ENCODE measurements at places on chromosomes 5 and 9.

GRCh38 chr5:165000479-165001190, 1495.2 kb downstream of the MAT2B start:
- DNase-seq = no peak

GRCh38 chr9:22342491-22343217, 104.0 kb upstream of the DMRTA1 start:
- peak; percentile 27 for DNase-seq

DNA sequence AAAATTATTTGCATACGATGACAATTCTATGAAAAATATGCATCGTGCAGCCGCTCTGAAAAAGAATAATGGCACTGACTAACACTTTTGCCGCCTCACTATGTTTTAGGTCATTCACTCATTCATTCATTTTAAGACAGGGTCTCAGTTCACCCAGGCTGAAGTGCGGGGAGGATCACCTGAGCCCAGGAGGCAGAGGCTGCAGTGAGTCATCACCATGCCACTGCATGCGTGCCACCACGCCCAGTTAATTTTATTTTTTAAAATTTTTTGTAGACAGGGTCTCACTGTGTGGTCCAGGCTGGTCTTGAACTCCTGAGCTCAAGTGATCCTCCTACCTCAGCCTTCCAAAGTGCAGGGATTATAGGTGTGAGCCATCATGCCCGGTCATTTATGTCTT, 37.0 kb downstream of the RAPGEF1 start:
- DNase-seq = no peak

GRCh38 chr5:103441523-103441922, 121.1 kb downstream of the NUDT12 start:
- DNase-seq = no peak

DNA sequence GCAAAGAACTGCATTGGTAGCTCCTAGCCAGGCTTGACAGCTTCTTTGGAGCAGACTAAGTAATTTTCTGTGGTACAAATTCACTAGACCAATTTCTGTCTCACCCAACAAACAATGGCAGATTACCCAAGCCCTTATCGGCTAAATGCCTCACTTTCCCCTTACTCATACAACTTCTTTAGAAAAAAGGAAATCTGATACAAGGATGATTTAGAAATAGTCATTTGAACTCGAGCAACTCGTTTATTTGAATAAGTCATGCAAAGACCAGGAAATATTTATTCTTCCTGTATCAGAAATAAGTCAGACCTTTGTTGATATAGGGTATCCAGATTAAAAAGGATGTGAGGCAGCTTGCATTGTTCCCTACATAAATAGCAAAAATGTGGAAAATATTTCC, 170.4 kb upstream of the CDH6 start:
- no peak for DNase-seq

GRCh38 chr5:42641336-42642005, 115.1 kb upstream of the CCDC152 start:
- DNase-seq = no peak

GRCh38 chr9:128733256-128733655, 9.3 kb upstream of the ZDHHC12 start:
- peak; percentile 91 for DNase-seq

DNA sequence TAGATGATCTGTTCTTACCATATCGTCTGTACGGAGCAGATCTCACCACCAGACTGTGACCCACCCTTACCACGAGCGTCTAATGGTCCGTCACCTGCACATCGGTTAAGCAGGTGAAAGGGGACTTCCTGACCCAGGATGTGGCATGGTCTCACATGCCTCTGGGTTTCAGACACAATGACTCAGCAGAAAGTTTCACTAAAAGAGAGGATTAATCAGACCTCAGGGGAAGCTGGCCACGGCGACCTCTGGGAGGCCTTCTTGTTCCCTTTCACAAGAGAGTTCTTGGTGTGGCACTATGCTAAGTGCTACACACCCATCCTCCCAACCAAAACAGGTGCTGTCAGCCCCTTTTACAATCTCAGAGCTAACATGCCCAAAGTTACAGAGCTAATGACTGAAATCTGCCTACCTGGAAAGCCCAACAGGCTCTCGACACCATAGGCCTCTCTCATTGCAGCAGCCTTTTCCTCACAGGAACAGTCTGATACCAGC, 41.6 kb downstream of the ADAMTS12 start:
- peak; percentile 3 for DNase-seq

DNA sequence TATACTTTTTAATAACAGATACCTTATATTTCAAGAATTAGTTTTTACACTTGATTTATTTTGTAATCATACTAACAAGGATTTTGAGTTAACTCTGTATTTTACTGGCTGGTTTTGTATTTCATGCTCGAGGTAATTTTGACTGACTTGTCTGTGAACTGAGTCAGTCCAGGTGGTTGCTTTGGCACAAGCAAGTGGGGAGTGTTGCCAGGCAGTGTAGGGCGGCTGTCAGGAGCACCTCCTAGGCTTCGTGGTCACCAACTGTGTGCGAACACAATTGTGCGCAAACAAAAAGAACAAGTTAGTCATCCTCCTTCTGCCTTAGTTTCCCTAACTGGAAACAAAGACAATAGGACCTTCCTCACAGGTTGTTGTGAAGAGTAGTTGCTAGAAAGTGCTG, 286.3 kb downstream of the ADGRV1 start:
- no peak for DNase-seq

DNA sequence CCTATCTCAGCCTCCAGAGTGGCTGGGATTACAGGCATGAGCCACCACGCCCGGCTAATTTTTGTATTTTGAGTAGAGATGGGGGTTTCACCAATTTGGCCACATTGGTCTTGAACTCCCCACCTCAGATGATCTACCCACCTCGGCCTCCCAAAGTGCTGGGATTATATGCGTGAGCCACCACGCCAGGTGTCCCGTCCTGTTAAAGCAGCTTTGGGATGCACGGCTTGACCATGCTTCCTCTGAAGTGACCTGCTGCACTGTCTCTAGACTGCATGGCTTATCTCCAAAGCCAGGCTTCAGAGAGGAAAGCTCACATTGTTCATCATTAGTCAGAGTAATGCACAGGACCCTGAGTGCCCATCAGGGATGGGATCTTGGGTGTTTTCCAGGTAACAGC, 45.4 kb downstream of the SEMA4D start:
- no peak for DNase-seq

GRCh38 chr5:24644761-24645160, at the start of gene CDH10:
Gene CDH10 (minus strand): TSS chr5:24644978. CDS start chr5:24593490, 51,488 bp downstream.
- no peak for DNase-seq

DNA sequence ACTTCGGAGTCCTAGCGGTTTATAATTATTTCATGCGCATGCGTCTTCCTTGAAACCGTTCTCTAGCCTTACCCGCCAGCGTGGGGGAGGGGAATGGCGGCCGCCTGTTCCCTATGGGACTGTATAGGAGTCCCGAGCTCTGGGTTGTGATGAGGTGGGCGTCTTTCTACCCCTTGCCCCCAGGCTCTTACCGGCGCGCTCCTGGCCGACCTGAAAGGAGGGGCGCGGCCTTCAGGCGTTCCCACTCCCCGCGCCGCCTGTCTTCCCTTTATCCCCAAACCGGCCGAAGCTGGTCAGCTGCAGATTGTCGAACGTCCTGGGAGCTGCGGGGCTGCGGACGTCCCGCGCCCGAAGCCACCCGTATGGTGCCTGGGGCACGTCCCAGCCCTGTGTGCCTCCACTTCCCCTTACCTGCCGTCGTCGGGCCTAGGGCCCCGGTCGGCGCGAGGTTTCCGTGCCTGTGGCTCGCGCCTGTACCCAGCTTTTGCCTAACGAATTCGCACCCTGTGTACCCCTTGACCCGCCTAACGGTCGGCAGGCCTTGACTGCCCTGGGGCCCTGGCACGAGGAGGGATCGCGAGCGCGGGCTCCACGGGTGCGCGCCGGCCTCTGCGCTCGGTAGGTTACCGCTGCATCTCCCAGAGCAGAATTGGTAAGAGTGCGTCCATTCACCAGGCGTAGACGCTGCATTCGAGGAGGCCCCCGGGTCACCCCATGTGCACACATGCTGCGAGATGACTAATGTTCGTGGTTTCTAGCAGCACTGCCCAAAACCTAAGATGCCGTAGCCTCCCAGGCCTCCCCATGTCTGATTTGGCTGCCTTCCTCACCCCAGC, 653 bp upstream of the HNRNPH1 start:
- peak; percentile 45 for DNase-seq

GRCh38 chr5:149961186-149961685, 678 bp downstream of the SLC26A2 start:
- DNase-seq = no peak

DNA sequence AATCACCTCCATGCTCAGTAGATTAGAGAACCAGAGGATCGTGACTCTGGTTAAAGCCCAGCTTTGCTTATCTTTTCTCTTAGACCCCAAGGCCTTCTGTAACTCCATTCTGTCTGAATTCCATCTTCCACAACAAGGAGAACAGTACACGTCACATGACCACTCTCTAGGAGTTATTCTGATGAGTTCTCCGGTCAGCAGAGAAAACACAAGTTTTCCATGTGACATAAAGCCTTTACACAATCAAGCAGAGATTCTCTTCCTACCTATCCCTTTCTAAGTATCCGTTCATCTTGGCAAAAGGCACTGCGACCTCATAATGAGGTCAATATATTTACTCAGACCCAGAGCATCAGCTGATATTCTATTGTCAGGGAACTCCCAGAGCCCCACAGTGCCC, 112.3 kb downstream of the TRPM6 start:
- DNase-seq = no peak

GRCh38 chr5:28855626-28856025, 1817.2 kb upstream of the CDH9 start:
- no peak for DNase-seq

DNA sequence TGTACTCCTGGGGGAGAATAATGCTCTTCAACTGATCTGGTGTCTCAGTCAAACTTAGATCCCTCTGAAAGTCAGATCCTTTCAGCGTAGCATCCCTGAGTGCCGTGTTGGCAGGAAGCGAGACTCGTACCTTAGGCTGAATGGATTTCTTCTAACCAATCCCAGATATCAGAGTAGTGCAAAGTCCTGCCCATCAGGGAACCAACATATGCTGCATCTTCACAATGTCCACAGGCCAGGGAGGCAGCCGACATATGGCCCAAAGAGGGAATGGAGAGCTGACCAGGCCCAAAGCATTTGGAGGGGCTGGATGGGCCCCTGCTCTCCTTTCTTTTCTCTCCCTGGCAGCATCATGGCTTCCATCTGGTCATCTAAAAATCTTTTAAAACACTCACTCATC, 497.0 kb upstream of the DAP start:
- no peak for DNase-seq

GRCh38 chr5:123087173-123088030, 1.6 kb upstream of the PRDM6 start:
- DNase-seq = no peak

GRCh38 chr5:115532517-115532916, 12.1 kb downstream of the FEM1C start:
- no peak for DNase-seq

DNA sequence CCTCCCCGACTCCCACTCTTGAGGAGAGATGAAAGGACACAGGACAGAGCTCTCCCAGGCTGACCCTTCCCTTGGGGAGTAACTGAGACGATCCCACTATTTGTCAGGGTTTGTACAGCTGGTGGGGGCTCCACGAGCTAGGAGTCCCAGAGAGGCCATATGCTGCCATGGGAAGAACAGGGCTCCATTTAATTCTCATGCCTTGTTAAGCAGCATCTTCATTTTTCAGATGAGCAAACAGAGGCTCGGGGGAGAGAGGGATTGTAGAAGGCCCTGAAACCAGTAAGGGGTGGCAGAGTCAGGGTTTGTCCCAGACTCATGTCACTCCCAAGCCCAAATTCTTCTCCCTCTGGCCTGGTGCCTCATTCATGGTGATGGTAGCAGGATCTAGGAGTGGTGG, 176.4 kb downstream of the NSG2 start:
- DNase-seq = no peak

DNA sequence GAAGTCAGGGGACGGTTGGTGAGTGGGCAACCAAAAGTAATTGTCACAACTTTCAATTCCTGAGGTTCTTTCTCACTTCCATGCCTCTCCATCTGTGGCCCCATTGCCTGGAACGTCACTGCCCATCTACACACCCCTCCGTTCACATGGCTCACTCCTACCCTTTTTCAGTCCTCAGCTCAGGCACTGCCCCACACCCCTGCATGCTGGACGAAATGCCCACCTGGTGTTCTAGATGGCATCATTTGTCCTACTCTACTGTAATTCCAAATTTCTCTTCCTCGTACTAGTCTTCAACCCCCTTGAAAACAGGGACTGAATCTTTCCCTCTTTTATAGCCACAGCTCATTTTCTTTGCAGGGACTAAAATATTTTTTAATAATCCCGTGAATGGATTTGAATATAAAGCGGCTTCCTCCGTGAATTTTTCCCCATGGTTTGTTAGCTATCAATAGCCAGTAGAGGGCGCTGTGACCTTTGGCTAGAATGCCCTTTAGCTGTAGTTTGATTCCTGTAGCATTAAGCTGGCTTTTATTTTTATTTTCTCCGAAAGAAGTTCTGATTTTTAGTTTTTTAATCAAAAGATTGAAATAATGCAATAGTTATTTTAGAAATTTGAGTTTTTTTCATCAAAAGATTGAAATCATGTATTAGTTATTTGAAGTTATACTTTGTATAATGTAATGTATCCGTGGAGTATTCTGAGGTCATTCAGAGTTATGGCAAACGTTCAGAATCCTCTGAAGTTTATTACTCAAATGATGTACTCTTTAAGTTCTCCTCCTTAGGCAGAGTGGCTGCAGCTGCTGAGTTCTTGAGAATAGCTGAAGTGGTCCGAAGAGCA, 232.1 kb downstream of the SH3GL2 start:
- DNase-seq = peak; percentile 41

DNA sequence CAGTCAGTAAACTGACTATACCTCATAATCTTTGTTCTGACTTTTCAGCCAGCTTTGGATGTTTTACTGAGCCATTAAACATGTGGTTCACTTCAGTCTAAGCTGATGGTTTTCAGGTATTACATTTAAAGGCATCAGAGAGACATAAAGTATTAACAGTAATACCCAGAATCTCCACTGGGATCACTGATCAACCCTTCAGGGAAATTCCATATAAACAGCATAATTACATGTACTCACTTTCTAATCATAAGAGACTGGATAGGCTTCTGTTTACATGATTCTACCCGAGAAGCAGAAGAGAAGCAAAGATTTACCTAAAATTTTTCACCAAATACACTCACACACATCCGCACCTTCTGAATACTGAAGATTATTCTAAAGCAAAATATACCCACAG, 186.7 kb upstream of the FREM1 start:
- DNase-seq = no peak

DNA sequence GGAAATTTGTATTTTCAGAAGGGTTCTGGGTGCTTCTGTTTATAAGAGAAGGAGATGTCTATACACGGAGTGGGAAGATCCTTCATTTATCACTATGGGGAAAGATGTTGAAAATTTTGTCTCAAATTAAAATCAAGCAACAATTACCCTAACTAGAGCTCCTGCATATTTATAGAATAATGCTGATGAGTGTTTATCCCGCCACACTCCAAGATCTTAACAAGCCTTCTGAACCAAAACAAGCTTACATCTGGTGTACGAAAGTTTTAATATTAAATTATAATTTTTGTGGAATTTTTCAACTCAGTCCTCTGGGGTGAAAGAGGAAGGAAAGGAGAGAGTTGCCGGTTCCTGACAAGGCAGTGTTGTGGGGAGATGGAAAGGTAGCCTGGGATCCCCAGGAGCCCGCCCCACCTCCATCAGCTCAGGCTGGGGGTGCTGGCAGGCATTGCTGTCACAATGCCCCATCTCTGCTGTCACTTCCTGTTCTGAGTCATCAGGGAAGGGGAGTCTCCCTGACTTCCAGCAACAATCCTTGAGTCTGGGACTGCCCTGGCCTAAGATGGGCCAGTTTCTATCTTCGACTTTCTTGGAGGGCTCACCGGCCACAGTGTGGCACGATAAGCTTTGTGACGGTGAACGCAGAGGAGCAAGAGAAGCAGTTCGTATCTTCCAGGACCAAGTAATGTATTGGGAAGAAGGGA, 64.5 kb downstream of the ERAP1 start:
- no peak for DNase-seq

- DNase-seq = no peak
These were observed 91.1 kb downstream of the SNCAIP start for GRCh38 chr5:122402955-122403685.
